Activated T-helper 9 cell treated with anti-CD3 and anti-CD28 coated beads, Interleukin-2, amount 50 U/mL, for 16 hours (primary cell): ENCODE measurements at places on chromosomes 5 and 9.
A peak's percentile ranks its signal among the peaks of the same experiment; 100 is the strongest.

DNA sequence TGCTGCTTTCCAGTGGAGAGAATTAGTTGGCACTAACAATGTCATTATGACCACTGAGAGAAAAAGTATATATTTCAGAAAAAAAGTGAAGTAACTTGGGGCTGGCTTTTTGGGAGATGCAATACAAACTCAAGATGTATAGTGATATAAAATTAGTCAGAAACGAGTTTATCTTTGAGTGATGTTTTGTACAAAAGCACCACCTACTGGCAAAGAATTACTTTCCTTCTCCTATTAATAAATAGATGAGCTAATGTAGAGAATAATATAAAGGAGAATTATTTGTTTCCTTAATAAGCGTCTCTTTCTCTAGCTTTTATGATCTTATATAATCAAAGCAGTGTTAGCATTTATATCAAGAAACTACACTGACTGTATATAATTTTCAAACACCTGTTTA lies 158.8 kb downstream of the MEF2C start:
- no peak for DNase-seq

- peak; percentile 40 for DNase-seq
These were observed 14.4 kb upstream of the PHF19 start for GRCh38 chr9:120891245-120891883.

- DNase-seq, result no peak
These were observed 110.8 kb downstream of the SLC1A3 start for GRCh38 chr5:36717131-36717695.

DNA sequence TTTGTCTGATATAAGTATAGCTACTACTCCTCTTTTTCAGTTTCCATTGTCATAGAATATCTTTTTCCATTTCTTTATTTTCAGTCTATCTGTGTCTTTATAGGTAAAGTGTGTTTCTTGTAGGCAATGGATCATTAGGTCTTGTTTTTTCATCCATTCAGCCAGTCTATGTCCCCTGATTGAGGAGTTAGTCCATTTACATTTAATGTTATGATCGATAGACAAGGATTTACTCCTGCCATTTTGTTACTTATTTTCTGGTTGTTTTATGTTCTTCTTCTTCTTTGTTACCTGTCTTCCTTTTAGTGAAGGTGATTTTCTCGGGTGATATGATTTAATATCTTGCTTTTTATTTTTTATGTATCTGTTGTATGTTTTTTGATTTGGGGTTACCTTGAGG lies 169.0 kb downstream of the BARX1 start:
- DNase-seq, result no peak

GRCh38 chr5:149297340-149298025 lies 25.8 kb downstream of the AFAP1L1 start:
- no peak for DNase-seq

DNA sequence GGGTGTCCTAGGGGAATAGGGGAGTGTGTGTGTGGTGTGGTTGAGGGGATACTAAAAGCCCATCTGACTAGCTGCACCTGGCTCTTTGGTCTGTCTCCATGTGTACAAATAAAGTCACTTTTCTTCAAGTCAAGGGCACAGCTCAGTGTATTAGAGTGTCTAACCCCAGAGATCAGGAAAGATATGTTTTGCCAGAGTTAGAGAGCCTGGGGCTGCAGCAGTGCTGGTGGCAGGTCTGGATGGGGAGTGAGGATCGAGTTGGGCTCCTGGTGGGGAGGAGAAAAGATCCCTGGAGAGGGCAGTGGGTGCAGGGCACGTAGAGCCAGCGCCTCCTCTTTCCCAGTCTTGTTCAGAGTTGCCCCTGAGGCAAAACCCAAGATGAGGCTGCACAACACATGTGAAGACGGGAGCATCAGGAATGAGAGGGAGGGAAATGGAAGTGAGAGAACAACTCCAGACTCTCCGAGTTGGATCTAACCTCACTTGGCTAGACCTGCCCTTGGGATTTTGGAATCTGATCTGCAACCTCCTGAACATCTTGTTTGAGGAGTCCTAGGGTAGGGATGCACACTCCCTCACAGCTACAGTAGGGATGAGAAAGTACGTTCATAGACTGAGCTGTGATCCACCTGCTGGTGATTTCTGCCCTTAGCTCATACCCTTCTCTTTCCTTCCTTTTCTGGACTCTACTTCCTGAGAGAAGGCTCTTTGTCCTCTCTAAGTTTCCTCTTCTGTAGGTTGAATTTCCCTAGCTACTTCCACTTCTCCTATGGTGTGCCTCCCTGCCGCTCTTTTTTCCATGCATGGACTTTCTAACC lies 309.9 kb downstream of the ZSWIM6 start:
- DNase-seq, result no peak
